Activated CD4-positive, alpha-beta T cell treated with anti-CD3 and anti-CD28 coated beads, Interleukin-2, amount 50 U/mL, for 48 hours (primary cell): ENCODE measurements at places on chromosomes 4 and X.

DNA sequence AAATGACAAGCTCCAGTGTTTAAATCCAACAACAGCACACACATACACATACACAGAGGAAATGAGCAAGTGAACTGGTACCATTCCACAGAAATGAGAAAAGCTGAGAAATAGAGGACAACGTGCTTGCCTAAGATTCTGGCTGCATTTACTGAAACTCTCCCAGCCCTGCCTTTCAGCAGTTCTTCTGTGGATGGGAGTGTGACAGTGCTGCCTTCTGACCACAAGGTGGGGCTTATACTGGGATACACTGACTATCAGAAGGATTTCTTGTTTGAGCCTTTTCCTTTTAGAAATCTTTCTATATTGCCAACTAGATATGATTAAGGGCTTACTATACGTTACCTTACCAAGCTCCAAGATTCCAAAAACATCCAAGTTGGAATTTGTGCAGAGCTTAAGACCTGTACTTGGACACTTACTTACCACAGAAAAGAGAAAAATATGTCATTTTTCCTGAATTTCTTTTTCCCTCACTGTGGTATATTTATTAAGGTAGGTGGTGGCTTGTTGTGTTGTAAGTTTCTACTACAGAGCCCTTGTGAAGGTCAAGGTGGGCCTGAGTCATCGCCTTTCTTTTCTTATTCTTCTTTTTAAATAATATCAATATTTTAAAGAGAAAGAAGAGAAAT is 10.7 kb upstream of the CXCL8 start:
- DNase-seq: no peak

GRCh38 chrX:46059316-46059715 is 485.9 kb downstream of the ZNF674 start:
- no peak for DNase-seq

- no peak for DNase-seq
Measured at GRCh38 chr4:98711526-98711925, 53.1 kb upstream of the TSPAN5 start.

- no peak for DNase-seq
Measured at GRCh38 chr4:26863512-26863911, 2.9 kb downstream of the STIM2 start.

DNA sequence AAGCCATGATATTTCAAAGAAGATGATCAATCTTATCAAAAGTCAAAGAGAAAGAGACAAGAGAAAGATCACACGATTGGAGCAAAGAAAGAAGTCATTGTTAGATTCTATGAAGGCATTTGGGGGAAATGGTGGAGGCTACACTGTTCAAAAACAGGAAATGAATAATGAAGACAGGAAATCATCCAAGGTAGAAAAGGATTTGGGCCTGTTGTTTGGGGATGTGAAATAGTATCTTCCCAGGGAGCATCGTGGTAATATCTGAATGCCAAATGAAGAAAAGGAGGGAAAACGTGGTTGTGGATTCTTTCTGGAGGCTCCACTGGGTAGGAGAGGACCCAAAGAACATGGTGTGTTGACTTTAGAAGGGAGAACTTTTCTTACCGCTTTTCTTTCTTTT is 482.4 kb downstream of the NLGN4X start:
- DNase-seq: no peak
